ENCODE measurements at places on chromosomes 16 and 17.
A peak's percentile ranks its signal among the peaks of the same experiment; 100 is the strongest.

- no peak for DNase-seq
These were observed 83.9 kb downstream of the HIC1 start for GRCh38 chr17:2138761-2139160.

GRCh38 chr16:89289428-89290395 lies 72.2 kb downstream of the ZNF778 start:
- peak; percentile 52 for DNase-seq

DNA sequence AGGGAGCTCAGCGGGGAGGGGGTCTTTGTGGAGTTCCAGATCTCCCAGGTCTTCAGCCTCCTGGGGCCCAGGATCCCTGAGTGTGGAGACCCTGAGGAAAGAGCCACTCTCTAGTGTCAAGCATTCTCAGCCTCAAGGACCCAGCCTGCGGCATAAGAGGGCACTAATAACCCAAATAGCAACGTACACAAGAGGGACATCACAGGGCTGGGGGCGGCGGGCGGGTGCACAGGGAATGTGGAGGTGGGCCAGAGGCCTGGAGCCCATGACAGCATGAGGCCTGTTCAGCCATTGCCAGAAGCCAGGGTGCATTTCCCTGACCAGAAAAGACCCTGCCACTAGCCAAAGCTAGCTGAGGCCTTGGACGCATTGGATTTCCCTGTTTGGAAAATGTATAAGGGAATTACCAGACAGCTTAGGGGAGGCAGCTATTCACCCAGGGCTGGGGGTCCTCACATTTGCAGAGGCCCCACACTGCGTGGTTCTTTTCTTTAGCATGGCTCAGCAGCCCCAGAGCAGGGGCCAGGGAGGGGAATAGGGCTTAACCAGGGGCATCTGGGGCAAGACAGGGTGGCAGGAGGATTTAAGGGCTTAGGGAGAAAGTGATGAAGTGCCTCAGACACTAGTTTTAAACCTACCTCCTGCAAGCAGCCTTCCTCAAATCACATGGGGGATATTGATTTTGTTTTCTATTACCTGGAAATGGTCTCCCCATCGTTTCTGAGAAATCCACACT lies 13.5 kb upstream of the ALOX15B start:
- no peak for DNase-seq

DNA sequence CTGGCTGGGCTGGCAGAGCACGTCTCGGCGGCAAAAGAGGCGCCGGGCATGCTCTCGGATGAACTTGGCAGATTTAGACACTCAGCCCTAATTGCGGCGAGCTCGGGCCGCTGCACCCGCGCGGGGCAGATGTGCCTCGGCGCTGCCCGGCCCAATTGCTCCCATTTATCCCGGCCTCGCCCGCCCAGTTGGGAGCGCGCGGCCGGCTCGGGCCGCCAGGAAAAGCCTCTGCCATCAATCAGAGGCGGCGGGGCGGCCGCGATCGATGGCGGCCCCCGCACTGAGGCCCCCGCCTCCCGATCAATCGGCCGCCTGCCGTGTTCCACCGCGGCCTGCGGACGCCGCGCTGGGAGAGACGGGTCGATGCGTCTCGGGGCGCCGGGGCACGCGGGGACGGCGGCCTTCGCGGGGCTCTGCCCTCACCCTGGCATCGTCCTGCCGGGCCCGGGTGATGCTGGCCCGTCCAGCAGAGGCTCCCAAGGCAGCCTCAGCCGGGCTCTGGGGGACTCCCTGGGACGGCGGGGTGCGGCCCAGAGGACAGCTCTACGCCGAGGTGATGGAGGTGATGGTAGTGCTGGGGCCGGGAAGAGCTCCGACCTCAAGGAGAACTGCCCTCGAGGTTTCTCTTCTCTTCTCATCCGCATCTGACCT lies 200.9 kb upstream of the N4BP1 start:
- no peak for DNase-seq

DNA sequence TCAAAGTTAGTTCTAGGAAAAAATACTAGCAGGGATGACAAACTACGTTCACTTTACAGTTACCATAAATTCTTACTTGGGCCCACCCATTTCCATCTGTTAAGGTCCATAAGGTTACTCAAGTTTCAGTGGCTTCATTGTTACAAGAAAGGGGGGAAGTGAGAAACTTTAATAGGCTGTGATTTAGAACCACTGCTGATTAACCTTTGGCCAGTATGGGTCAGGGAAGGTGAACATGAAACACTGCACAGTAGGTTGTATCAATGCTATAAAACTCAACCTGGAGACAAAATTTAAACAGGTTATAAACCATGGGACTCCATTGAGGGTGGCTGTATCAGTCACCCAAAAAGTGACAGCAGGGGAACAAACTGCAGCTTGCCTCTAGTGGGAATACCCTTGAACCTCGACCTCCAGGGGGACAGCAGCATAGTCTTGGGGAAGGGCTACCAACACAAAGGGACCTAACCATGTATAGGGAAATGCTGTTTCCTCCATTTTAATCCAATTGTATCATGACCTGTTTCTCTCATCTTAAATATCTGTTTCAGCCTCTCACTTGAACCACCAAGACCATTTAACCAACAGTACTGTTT lies 10.4 kb downstream of the PTRH2 start:
- DNase-seq, result no peak

- no peak for DNase-seq
These were observed 2.1 kb upstream of the HES7 start for GRCh38 chr17:8125947-8126490.

DNA sequence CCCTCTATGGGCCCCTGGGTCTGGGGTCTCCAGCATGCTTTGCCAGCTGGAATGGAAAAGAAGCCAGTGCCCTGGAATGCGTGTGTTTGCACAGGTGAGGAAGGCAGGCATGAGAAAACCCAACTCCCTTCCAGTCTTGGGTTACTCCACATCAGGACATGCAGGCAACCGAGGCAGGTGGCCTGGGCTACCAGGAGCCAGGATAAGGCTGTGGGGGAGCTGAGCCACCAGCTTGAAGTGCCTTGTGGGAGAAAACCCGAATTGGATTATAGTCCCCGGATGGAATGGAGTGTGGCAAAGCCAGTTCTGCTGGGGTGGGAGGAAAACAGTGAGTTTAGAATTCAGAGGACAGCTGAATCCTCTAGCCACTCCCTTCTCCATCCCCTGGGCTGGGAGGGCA lies 7.2 kb downstream of the SRCIN1 start:
- DNase-seq, result no peak

- no peak for DNase-seq
These were observed 82.9 kb upstream of the DYNLRB2 start for GRCh38 chr16:80457871-80458270.

DNA sequence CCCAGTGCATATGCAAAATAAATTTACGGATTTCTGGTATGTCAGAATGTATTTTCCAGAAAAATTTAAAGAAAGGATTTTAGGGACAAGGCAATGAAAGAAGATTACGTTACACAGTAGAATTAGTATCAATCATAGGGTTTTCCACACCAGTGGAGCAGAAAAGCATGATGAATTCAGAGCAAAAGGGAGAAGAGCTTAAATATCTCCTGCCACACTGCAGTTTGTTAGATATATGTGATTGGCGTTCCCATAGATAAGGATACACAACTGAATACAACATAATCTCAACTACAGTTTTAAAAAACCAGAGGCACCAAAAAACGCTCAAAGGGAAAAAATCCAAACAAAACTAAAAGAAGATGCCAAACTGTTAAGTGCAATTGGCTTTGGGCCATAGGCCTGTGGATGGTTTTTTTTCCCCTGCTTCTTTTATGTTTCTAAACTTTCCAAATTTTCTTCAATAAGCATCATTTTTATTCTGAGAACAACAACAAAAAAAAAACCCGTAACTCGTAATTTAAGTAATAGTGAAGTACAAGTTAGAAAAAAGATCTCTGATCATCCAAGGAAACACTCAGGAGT lies 22.3 kb downstream of the MARF1 start:
- no peak for DNase-seq

GRCh38 chr16:2924901-2925755 lies 13.4 kb downstream of the FLYWCH1 start:
- no peak for DNase-seq

DNA sequence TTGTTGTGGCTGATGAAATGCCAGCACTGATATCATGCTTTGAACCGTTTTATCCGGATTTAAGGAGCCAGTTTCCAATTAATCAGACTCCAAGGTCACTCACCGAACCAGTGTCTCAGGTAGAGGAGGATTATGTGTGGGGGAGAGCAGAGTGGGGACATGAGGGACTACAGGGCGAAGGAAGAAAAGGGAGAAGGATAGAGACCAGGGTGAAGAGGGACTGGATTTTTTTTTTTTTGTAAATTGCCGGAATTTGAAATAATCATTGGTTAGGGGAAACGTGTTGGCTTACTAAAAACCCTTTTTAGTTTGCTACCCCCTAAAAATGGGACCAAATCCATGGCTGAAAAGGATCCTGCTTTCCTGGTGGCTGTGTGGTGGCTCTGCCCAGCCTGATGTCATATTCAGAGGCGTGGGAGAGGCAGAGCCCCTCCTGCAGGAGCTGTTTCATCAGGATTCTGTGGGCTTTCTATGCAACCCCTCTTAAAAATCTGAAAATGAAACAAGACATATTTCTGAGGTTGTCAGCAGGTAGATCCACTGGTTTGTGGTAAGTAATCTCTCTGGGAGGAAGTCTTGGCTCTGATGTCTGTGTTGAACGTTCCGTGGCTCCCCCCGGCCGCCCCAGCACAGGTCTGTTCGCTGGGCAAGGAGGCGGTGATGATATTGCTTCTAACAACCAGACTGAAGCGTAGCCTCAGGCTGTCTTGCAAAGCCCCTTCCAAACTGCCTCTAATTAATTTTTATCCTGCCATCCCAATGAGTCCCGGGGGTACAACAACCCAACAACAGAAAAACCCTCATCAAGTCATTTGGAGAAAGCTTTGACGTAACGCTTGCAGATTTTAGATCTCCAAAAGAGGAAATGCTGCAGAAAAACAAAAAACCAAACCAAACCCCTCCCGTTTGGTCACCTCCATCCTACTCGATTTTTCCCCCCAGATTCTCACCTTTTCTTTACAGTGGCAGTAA lies 143.0 kb upstream of the ZFHX3 start:
- peak; percentile 8 for DNase-seq

GRCh38 chr16:27052007-27052406 lies 14.7 kb upstream of the C16orf82 start:
- no peak for DNase-seq

DNA sequence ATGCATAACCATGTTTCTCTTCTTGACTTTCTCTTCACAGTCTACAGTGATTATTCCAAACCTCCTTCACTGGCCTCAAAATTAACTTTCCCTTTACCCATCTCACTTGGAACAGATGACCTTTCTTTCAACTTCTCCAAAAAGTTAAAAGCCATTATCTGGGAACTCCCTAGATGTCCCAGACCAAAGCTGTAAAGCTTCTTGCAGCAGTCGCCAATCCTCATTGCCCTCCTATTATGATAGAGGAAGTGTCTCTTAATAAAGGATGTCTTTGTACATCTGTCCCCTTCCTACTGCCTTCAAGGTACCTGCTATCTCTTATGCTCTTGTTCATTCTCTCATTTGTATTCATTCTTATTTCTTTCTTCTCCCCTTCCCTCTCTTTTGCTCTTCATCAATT lies 127.5 kb downstream of the MRTFB start:
- peak; percentile 60 for DNase-seq

DNA sequence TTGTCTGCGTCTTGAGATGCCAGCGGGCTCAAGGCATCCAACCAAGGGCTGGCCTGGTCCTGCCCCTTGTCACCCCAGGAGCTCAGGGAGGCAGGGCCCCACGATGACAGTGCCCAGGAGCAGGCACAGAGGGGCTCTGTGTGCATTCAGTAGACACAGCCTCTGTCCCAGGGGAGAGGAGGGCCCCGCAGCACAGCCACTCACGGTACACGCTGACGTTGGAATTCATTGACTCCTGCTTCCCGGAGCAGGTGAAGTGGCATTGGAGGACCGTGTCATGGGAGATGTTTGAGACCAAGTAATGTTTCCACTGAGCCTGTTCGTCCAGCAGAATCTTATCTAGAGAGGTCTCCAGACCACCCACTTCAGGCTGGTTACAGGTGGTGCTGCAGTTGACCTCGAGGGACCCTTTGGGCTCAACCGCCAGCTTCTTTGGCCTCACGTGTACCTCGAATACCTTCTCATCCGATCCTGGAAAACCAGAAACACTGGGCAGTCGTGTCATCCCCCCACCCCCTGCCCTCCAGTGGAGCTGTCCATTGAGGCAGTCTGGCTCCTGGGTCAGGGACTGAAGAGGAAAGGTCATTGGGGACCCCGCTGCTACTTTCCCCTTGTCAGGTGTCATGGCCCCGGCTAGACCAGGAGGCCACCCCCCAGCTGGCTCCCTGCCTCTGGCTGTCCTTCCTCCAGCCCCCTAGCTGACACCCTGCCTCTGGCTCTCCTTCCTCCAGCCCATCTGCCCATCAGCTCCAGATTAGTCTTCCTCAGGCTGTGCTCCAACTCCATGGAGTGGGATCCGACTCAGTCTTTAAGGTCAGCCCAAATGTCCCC lies 7.0 kb downstream of the PRR29 start:
- DNase-seq, result no peak

DNA sequence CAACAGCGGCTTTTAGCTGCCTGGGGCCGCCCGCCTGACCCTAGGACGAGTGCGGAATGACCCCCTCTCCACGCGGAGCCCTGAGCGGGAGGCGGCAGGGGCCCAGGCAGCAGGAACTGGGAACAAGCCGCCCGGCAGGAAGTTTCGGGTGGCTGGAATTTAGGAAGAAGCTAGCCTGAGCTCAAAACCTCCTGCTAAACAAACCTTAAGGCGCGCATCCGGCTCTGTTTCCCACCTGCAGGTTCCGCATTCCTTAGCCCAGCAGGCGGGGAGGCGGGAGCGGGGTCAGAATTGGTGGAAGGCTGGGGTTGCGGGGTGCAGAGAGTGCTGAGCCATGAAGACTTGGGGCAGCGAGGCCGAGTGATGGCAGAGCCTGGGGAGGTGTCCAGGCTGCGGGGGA lies 813.9 kb downstream of the KCNJ18 start:
- no peak for DNase-seq

DNA sequence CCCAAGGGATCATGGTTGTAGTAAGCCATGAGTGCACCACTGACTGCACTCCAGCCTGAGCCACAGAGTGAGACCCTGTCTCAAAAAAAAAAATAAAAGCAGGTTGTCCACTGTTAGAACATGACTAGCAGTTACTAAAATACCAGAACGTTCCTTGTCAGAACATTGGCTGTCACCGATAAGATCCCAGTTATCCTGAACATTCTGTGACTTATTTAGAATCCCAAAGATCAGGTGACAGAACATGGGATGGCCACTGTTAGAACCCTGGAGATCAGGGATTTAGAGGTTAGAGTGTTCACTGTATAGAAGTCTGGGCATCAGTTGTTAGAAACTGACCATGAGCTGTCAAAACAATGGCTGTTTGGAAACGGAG lies 8.6 kb downstream of the CES4A start:
- DNase-seq, result no peak
